Heart left ventricle (tissue), 16 donors: ENCODE measurements at places on chromosomes 2 and 18.

GRCh38 chr2:34105006-34105767, 506.1 kb upstream of the FAM98A start:
- DNase-seq = no peak

- DNase-seq = no peak
Observed at GRCh38 chr2:234502285-234502918, 5.5 kb upstream of the ARL4C start.

DNA sequence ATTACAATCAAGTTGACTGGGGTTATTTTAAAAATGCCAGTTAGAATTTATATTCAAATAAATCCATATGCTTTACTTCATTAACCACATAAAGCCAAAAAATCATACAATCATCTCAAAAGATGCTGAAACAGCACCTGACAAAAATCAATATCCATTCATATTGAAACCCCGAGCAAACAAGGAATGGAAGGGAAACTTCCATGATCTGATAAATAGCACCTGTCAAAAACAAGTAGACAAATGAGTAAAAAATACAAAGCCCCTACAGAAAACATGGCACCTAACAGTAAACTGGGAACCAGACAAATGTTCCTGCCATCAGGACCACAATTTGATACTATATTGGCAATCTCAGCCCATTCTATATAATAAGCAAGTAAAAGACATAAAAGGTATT, 227.5 kb downstream of the HDAC4 start:
- DNase-seq = no peak

- DNase-seq = peak; percentile 79
Observed at GRCh38 chr18:13564579-13564978, 161.8 kb downstream of the FAM210A start.
